ENCODE measurements at places on chromosomes 3 and 15. TPM values are rescaled to one million over a fixed set of nuclear protein-coding genes. Genes with fewer than 3 reads are reported as not detected.

The IP6K1 gene
- 35.2 TPM for total RNA-seq

The TLR9 gene
- not detected for total RNA-seq

The USP50 gene
- total RNA-seq = not detected

The LIPC gene
- not detected for total RNA-seq

The PLCL2 gene
- total RNA-seq = 0.33 TPM

The LCTL gene
- not detected for total RNA-seq

The RBP2 gene
- not detected for total RNA-seq

The DUOXA2 gene
- total RNA-seq = not detected

The DISP2 gene
- total RNA-seq = under 0.01 TPM

The THPO gene
- total RNA-seq = not detected

The CDC25A gene
- 7.3 TPM for total RNA-seq

The SLC22A13 gene
- 2.5 TPM for total RNA-seq

The ZNF197 gene
- total RNA-seq = 13.3 TPM

The STRIT1 gene
- not detected for total RNA-seq

The WDR93 gene
- 0.17 TPM for total RNA-seq

The CD96 gene
- 0.16 TPM for total RNA-seq

The SAMMSON gene
- not detected for total RNA-seq

Data from mammary epithelial cell (primary cell).